8988T (cell line): ENCODE measurements at places on chromosomes 7 and 10.

- no peak for DNase-seq
Measured at GRCh38 chr10:10787586-10787985, 230.1 kb upstream of the CELF2 start.

DNA sequence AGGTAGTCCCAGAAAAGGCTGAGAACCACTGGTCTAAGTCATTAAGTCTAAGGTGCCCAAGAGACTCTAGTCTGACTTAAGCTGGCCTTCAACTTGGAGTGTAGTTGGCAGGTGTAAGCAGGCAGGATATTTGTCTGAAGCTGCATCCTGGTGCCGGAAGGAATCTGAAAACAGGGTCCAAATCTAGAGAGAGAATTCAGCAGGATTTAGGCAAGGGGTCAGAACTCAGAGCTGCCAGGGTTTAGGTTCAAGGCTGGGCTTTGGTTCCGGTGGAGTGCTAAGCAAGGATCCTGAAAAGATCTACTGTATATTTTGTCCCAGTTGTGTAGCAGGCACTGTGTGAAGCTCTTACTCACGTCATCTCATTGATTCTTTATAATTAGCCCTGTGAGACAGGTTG, 16.5 kb upstream of the SEPTIN7 start:
- no peak for DNase-seq

DNA sequence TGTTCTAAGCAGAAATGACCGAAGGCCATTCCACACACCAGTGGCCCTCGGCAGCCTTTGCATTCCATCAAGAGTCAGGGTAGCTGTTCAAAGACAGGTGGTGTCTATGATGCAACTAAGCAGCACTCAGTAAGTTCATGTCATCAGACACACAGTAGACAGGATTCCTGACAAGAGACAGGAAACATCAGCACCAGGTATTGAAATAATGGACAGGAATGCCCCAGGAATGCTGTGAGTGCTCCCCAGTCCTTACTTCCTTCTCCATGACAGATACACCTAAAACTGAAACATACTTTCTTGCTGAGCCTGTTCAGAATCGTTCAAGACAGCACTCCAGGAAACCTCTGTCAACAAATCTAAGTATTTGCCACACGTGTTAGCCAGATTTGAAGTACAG, 204.4 kb downstream of the TPST1 start:
- DNase-seq, result no peak

DNA sequence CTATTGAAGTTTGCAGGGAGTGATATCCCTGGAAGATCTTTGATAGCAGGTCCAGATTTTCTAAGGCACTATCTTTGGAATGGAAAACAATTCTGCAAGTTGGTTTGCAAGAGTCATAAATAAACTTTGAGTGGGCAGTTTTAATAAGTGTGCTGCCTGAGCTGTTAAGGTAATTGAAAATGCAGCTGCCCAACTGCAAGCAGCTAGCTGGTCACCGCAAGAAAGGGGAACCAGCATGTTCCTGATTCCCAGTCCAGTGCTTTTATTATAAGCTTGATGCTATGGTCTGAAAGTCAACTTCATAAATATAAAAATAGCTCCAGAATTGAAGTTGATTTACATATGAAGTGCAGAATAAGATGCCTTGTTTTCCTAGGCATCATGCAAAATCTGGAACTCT, 308.4 kb downstream of the ZNF248 start:
- no peak for DNase-seq

- no peak for DNase-seq
Measured at GRCh38 chr10:63707254-63707910, 186.2 kb downstream of the REEP3 start.

GRCh38 chr7:30223896-30224295, 60.5 kb upstream of the ZNRF2 start:
- DNase-seq, result no peak

DNA sequence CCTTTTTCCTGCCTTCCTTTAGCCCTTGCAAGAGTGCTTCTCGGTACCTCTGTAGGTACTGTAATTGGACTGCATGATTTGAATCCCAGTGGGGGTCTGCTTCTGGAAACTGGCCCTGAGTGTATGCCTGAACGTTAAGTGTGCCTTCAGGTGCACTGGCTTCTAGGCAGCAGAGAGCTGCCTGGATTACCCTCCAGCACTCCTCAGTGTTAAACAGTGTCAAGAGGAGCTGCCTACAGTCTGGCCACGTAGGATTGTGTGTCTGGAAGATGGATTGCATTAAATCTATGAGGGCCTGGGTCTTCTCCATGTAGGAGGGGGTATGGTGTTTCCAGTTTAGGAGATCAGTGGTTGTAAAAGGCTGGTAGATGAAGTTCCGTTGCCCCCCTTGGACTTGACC, 103.7 kb downstream of the TRIM24 start:
- DNase-seq, result no peak

DNA sequence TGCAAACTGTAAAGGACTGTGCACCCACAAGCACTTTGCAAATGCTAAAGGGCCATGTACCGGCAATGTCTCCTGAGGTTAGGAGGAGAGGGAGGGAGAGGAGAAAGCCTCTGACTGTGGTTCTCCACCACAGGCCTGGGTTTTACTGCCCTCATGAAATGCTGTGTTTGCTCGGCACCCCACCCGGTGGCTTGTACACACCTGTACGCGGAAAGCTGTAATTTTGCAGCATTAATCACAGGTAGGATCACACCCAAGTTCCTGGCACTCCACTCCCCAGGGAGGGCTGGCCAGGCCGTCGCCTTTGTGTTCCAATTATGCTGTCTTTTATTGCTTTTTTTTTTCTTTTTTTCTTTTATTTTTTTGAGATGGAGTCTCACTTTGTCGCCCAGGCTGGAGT, 78.5 kb upstream of the MYL10 start:
- DNase-seq, result no peak

GRCh38 chr7:81162771-81163525, 244.1 kb upstream of the SEMA3C start:
- no peak for DNase-seq

- DNase-seq, result no peak
Measured at GRCh38 chr7:132255115-132255797, 321.0 kb downstream of the PLXNA4 start.

GRCh38 chr7:150503581-150503980, 11.1 kb upstream of the GIMAP7 start:
- no peak for DNase-seq

DNA sequence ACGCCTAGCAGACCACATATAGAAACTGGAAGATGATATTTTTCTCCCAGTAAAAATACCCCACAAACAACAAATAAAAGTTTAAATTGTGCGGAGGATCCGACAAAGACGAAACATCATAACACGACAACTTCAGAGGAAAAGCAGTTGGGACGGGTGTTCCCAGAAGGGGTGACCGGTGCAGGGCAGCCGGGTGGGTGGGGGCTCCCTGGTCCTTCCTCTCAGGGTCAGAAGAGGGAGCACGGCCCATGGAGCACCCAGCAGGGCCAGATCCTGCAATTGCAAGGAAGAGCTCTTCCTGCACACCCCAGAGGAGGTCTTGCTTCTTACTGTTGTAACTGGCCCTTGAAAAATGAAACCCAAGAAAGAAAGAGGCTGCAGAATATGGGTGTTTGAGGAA, 608.5 kb upstream of the MKI67 start:
- DNase-seq, result no peak

DNA sequence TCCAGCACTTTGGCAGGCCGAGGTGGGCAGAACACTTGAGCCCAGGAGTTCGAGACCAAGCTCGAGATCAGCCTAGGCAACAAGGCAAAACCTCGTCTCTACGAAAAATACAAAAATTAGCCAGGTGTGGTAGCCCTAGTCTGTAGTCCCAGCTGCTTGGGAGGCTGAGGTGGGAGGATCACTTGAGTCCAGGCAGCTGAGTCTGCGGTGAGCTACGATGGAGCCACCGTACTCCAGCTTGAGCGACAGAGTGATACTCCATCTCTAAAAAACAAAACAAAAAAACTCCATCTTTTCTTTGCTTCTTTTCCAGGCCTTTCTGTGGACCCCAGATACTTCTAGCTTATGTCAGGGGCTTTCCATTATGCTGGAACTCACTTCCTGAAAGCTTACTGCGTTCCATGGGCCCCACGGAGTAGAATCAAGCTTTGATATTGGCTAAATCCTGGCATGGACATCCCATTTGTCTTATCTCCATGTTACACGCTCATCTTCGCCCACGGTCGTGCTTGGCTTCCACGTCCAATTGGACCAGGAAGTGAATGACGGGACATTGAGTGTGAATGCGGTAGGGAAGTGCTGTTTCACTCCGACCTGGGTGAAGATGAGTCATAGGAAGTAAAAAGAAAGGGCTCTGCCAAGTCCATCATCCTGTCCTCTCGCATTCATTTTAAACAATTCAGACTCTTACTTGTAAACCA, 45.7 kb downstream of the FAM171A1 start:
- peak; percentile 37 for DNase-seq

DNA sequence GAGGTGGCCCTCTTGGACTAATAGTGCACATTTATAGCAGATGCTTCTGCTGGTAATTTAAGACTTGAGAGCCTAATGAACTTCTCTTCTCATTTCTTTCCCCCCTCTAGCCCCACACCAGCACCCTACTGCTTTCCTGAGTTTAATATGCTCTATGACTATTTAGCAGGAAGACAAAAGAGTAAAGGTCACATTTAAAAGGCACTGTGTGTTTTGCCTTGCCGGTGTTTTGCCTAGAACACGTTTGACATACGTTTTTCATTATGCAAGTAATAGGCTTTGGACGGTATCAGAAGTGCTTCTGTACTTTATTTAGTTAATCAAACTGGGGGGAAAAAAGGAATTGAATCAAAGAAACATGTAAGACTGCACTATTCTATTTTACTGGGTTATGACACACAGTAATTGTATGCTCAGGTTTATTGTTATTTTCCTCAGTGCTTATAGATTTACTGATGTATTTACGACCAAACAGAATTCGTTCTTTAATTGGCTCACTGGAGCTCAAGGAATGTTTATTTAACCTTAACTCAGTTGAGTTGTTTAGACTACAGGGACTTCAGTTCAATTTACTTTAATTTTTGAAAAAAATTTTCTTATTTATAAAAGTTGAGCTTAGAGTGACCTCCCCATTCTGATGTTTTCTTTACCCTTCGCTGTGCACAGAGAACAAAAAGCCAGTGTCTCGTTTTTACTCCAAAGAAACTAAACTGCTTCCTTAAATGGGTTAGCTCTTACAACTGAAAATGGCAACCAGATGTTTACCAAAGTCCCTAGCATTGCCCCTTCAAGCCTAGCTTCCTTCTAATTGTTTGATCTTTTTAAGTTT, 35.4 kb downstream of the CPED1 start:
- DNase-seq, result no peak

DNA sequence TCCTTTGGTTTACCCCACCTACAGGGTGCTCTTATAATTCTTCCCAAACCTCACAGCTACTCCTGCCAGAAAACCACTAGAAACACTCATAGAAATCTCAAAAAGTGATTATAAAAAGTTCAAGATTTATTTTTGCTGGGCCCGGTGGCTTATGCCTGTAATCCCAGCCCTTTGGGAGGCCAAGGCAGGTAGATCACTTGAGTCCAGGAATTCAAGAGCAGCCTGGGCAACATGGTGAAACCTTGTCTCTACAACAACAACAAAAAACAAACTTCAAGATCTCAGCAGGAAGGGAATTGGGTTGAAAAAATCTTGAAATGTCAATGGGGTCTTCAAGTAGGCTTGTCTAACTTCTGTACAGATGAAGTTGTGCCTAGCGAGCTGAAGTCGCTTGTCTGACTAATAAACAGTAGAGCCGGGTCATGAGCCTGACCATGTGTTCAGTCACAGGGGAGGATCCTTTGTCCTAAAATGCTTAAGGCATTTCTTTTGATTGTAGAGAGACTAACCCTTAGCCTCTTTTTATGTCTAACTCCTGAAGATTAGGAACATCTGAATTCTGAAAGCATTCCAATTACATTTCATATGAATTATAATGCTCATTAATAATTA, 124.6 kb downstream of the NOC3L start:
- DNase-seq, result no peak

GRCh38 chr10:72086466-72087391, 1.6 kb downstream of the SPOCK2 start:
- DNase-seq, result no peak

- no peak for DNase-seq
Measured at GRCh38 chr7:156031679-156032478, 219.6 kb upstream of the SHH start.
